ENCODE measurements at places on chromosomes 7 and 10.
A peak's percentile ranks its signal among the peaks of the same experiment; 100 is the strongest.

DNA sequence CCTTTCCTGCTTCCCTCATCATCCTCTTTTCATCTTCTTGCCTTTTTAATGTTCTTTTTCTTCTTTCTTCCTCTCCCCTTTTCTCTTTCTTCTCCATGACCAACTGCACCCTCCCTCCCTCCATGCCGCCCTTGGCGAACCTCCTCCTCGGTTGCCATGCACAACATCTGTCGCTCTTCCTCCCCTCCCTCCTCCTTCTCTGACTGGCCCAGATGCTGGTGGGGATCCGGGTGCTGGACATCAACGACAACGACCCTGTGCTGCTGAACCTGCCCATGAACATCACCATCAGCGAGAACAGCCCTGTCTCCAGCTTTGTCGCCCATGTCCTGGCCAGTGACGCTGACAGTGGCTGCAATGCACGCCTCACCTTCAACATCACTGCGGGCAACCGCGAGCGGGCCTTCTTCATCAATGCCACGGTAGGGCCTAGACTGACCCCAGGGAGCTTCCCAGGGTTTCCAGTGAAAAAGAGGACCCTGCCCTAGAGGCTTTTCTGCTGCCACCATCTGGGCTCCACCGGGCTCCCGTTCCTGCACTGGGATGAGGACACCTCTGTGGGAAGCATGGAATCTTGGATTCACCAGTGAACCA is 11.5 kb upstream of the VSIR start:
- no peak for DNase-seq

- DNase-seq: no peak
Observed at GRCh38 chr7:127895814-127896280, 135.4 kb downstream of the LRRC4 start.

GRCh38 chr7:45055016-45055415 is 33.8 kb downstream of the NACAD start:
- no peak for DNase-seq

DNA sequence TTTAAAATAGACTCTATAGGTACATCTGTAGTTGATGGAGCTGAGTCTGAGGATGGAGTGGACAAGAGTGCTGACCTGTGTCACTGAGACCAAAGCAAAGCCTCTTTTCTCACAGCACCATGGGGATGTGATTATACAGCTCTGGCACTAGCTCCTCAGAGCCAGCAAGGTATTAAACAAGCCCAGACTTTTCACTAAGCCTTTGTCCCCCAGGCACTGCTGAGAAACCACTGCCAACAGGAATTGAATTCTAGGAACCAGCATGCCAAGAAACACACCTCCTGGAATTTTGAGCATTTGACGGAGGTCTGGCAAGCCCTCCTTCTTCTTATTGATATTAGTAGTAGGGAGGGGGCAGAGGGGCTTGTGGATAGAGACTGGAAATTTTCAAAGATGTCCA is 147.0 kb downstream of the C1GALT1 start:
- DNase-seq: peak; percentile 64

- no peak for DNase-seq
Observed at GRCh38 chr7:41117431-41117830, 585.5 kb downstream of the INHBA start.

DNA sequence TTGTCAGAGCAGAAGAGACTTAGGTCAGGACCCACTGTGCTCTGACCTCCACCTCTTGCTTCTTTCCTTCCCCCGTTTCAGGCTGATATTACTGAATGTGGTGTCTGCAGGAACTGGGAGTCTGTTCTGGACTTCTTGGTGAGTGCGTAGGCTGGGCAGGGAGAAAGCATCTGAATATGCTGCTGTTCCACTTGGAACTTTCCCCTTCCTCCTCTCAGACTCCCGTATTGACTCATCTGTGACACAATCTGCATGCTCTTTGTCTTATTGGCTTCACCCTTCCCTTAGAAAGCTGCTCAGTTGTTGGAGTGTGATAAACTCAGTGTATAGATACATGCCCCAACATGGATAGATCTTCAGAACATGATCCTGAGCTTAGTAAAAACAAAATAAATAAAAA is 137.6 kb upstream of the HABP2 start:
- no peak for DNase-seq

- DNase-seq: no peak
Observed at GRCh38 chr7:120740348-120740747, 117.6 kb downstream of the TSPAN12 start.

DNA sequence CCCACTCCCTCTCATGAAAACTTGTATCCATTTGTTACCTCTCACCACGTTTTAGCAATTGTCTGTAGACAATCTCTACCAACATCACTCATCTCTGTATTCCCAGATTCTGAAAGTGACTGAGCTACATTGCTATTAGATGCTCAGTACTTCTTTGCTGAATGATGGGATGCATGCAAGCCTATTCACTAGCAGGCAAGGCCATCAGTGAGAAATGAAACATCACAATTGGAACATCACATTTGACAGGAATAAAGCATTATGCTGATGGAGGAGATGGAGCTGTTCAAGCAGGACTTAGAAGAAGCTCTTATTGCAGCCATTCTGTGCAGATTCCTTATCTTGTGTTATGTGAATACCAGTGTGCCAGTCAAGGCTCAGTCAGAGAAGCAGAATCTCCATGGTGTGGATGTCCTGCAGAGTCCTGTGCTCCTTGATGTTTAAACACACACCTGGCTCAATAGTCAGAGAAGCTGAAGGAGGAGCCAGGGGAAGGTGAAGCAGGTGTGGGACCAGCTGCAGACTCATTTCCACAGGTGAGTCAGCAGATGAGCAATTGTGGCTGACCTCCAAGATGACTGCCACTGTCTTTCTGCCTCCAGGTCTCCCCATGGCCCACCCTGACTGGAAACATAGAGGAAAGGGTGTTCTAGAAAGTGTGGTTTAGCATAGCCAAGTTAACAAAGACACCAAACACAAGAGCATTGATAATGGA is 965.5 kb downstream of the GRID1 start:
- no peak for DNase-seq

- no peak for DNase-seq
Observed at GRCh38 chr10:75889051-75889450, 457.6 kb downstream of the LRMDA start.

- DNase-seq: no peak
Observed at GRCh38 chr7:122790132-122790531, 87.4 kb upstream of the RNF148 start.

GRCh38 chr10:22391600-22391999 is 46.3 kb downstream of the SPAG6 start:
- DNase-seq: no peak

DNA sequence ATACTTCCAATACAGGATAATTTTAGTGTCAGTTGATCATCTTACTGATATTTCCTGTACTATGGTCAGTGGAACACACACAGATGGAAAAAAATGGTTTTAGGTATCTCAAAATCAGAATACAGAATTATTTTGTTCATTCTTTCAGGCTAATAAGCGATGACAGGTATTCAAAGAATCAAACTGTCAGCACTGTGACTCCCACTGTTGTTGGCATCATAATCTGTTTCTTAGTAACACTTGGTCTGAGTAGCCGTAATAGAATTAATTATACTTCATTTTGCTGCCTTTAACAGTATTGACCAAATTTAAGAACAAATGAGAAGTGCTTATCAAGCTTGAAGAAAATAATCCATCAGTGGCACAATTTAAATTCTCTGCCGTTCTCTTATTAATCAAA is 215.0 kb downstream of the SKAP2 start:
- no peak for DNase-seq

- peak; percentile 40 for DNase-seq
Observed at GRCh38 chr10:43393606-43394360, 15.2 kb downstream of the HNRNPF start.

- DNase-seq: no peak
Observed at GRCh38 chr10:119026301-119027110, 3.0 kb upstream of the NANOS1 start.

DNA sequence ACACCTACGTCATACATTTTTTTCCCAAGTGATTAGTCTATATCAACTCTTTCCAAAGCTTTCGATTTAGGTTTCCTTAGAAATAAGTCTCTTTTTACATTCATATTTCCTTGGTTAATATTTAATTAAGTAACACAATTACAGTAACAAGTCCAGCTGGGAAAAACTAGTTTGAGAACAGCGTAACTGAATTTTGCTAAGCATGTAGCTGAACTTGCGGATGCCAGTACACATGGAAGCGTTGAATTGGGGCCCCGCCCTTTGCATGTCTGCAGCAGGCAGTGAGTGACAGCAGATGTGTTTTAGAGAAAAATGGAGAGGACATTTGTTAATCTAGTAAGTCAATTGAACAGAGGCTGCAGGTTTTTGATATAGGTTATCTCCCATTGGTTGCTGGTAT is 72.5 kb downstream of the TAF3 start:
- no peak for DNase-seq

GRCh38 chr7:102834999-102835398 is 77.8 kb upstream of the LRRC17 start:
- DNase-seq: no peak

DNA sequence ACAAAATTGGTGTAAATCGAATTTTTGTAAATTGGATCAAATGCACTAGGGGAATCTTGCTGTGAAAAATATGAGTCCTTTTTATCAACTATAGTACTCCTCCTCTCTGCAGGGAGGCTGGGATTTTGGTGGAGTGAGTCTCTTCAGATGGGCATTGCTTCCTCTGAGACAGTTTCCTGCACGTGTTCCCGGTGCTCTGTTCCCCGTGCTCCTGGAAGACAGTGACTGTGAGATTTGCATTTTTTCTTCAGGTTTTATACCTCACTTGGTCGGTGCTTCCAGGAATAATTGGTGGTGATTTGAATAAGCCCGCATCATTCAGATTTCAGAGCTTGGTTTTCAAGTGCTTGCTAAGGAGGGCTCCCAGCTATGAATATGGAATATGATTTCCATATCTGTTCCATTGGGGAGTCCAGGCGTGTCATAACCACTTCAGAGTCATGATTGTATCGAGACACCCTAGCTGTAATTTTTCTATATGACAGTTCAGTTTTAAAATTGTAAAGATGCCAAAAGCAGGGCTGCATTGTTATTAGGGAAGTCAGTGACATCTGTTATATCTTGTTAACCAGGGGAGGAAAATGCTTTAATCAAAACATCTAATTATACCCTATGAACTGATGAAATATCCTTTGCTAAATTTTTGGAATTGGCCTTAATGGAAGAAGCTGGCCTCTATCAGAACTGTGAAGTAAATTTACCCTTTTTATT is 12.3 kb downstream of the AUTS2 start:
- DNase-seq: no peak

- no peak for DNase-seq
Observed at GRCh38 chr10:8051109-8051821, 3.2 kb upstream of the GATA3 start.

GRCh38 chr7:12031638-12032037 is 179.5 kb upstream of the TMEM106B start:
- no peak for DNase-seq

GRCh38 chr10:131109291-131109690 is 202.2 kb downstream of the TCERG1L start:
- no peak for DNase-seq

- DNase-seq: no peak
Observed at GRCh38 chr7:21355406-21355874, 72.4 kb upstream of the SP4 start.

DNA sequence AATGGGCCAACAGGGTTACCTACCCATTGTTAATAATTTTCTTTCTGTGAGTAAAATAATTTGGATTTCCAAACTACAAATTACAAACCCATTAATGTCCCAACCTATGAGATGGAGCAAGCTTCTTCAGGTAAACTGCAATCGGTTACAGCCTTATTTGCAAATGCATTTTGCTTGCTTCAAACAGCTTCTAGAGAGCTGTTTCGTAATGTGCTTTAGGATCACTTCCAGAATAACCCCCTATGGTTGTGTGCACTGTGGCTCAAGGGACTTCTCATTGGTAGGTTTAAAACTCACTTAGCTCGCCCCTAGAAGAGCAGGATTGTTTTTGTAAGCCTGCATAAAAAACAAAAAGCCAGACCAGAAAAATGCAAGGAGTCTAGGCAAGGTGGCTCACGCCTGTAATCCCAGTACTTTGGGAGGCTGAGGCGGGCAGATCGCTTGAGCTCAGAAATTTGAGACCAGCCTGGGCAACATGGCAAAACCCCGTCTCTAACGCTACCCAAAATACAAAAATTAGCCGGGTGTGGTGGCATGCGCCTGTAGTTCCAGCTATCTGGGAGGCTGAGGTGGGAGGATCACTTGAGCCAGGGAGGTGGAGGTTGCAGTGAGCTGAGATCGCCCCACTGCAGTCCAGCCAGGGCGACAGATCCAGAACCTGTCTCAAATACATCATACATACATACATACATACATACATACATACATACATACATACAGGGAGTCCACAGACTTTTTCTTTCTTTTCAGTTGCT is 3.3 kb upstream of the MAP3K8 start:
- no peak for DNase-seq

DNA sequence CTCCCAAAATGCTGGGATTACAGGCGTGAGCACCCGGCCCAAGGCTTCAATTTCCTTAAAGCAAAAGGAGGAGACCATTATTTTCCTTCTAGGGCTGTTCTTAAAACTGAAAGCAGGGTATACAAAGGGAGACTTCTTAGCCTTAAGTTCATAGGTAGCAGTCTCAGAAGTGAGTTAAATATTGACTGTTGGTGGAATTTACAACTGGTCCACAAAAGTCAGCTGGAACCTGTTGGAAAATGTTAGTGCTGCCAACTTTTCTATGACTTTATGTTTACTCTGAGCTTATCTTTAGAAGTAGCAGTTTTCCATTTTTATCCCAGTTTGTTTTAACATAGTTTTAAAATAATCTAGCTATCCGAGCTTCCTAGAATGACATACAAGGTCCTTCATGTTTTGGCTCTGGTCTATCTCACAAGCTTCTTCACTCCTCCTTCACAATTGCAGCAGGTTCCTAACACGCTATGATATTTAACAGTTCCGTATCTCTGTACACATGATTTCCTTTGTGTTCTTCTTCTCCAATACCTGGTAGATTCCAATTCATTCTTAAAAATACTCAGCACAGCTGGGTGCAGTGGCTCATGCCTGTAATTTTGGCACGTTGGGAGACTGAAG is 3.3 kb downstream of the SLC26A3 start:
- DNase-seq: no peak

DNA sequence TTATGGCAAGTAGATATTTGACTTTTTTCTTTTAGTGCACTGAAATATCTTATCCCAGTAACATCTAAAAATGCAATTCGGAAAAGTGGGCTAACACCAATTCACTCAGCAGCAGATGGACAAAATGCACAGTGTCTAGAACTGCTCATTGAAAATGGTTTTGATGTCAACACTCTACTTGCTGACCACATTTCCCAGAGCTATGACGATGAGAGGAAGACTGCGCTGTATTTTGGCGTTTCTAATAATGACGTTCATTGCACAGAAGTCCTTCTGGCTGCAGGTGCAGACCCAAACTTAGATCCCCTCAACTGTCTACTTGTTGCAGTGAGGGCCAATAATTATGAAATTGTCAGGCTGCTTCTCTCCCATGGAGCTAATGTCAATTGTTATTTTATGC is 26.8 kb upstream of the LMOD2 start:
- DNase-seq: no peak

DNA sequence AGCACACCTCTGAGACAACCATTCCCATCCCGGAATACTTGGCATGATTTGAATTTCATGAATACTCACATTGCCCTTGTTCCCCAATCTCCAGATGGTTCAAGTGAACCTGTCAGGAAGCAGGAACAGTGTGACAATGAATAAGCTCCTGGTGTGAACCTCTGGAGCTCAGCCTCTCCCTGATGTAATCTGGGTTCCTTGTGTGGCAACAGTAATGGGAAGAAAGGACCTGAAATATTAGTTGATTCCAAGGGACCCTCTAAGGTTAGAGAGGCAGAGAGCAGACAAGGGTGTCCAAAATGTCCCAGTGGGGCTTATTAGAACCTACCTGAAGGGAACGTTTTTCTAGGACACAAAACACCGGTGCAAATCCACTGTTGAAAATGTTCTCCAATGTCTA is 8.5 kb downstream of the OR2A7 start:
- no peak for DNase-seq

GRCh38 chr10:96746503-96746902 is 26.2 kb upstream of the PIK3AP1 start:
- DNase-seq: no peak

Data from D341Med (cell line).